ENCODE measurements at places on chromosomes 6 and 20. TPM values are rescaled to one million over a fixed set of nuclear protein-coding genes. Genes with fewer than 3 reads are reported as not detected.

The HSP90AB1 gene
- total RNA-seq, result 1,059 TPM

The IRF4 gene
- total RNA-seq, result 0.25 TPM

The OR2H1 gene
- not detected for total RNA-seq

The SLC17A5 gene
- 12.9 TPM for total RNA-seq

The PNISR gene
- total RNA-seq, result 28.8 TPM

The SNAP91 gene
- total RNA-seq, result 0.32 TPM

The SLC4A11 gene
- total RNA-seq, result 15.1 TPM

The AVP gene
- not detected for total RNA-seq

The WFDC2 gene
- not detected for total RNA-seq

The MCM9 gene
- total RNA-seq, result 5.1 TPM

The PTK6 gene
- total RNA-seq, result 3.5 TPM

The ARMH2 gene
- total RNA-seq, result not detected

The PDE10A gene
- total RNA-seq, result 27.3 TPM

The KIAA0408 gene
- total RNA-seq, result 5.3 TPM

The NKAIN4 gene
- total RNA-seq, result 5.6 TPM

The CCN5 gene
- total RNA-seq, result 27.9 TPM

The C6orf15 gene
- 0.09 TPM for total RNA-seq

The PRKN gene
- total RNA-seq, result not detected

The PNPLA1 gene
- not detected for total RNA-seq

The SYCP2 gene
- total RNA-seq, result 0.30 TPM

The ELOVL4 gene
- total RNA-seq, result 1.5 TPM

The CGA gene
- total RNA-seq, result 0.24 TPM

The C4A gene
- total RNA-seq, result 0.83 TPM

The TCP11 gene
- total RNA-seq, result not detected

The RHAG gene
- not detected for total RNA-seq

The PRL gene
- not detected for total RNA-seq

The POPDC3 gene
- 21.9 TPM for total RNA-seq

The GLP1R gene
- total RNA-seq, result not detected

The TGM2 gene
- 542 TPM for total RNA-seq

The USP49 gene
- total RNA-seq, result 1.1 TPM
